Natural killer cell treated with Interleukin-12 subunit alpha and Interleukin-12 subunit beta and Interleukin-15 and Interleukin-18, amount 100 ng/mL, for 72 hours (primary cell): ENCODE measurements at places on chromosomes 12 and 14. TPM values are rescaled to one million over a fixed set of nuclear protein-coding genes. Genes with fewer than 3 reads are reported as not detected.

DNA sequence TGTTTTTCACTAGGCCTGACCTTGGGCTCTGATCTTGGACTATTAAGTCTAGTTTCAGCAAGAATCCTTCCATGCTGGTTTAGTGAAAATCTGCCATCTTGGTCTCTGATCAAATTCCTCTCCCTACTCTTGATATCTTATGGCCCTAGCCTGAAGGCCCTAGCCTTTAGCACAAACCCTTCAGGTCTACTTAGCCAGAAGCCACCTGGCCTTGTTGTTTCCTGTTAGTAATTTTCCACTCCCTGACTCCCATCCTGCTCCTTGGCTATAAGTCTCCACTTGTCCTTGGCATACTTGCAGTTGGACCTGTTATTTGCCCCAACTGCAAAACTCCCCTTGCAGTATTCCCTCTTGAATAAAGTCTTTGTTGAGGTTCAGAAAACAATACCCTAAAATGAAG, 241.4 kb downstream of the ADAMTS20 start:
- no peak for DNase-seq
- H3K27ac ChIP-seq: no peak overlapping the region
- no peak overlapping the region for H3K4me3 ChIP-seq
- H3K4me1 ChIP-seq: no peaks in the 10 kb centered on the region
- no peaks in the 10 kb centered on the region for H3K36me3 ChIP-seq

The PPP1R36 gene
- 0.17 TPM for total RNA-seq

DNA sequence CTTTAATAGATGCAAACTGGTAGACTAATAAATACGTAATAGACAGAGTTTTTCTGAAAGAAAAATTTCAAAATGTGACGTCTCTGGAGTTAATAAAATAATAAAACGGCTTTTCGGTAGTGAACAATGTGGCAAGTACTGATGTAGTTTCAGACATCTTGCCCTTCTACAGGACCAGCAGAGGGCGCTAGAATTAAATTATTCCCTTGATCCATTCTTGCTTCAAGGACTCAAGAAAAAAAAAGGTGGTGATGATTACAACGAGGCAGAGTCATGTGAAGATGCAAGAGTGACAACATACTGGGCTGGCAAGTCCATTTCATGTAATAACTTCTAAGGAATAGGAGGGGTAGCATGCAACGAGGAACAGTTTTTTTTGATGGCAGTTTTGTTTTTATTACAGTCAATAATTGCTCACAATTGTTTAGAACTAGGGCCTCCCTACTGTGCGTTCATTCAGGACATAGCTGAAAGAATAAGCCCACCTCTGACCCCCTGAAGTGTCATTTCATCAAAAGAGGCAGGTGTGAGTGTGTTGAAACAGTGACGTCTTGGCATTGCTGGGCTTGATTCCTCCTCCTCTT, 101.0 kb upstream of the GZMB start:
- H3K36me3 ChIP-seq: peaks cover 6% of the 10 kb centered on the region
- no peak overlapping the region for H3K4me3 ChIP-seq
- H3K27me3 ChIP-seq: no peaks in the 10 kb centered on the region
- H3K27ac ChIP-seq: no peak overlapping the region
- H3K4me1 ChIP-seq: no peaks in the 10 kb centered on the region
- peak; percentile 65 for DNase-seq

DNA sequence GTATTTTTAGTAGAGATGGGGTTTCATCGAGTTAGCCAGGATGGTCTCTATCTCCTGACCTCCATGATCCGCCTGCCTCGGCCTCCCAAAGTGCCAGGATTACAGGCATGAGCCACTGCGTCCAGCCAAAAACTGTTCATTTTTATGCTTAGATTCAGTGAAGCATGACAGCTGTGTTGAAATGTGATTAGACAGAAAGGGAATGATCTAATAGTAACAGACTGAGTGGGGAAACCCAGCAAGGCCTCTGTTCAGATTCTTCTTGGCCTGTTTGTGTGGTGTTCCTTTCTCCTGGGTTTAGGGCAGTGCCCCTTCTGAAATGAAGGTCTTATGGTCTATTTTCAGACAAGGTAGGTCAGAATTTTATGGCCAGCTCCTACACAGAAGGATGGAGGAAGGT, 11.8 kb upstream of the ABCD4 start:
- no peaks in the 10 kb centered on the region for H3K36me3 ChIP-seq
- no peak overlapping the region for H3K4me3 ChIP-seq
- no peaks in the 10 kb centered on the region for H3K4me1 ChIP-seq
- DNase-seq: no peak
- no peak overlapping the region for H3K27ac ChIP-seq

DNA sequence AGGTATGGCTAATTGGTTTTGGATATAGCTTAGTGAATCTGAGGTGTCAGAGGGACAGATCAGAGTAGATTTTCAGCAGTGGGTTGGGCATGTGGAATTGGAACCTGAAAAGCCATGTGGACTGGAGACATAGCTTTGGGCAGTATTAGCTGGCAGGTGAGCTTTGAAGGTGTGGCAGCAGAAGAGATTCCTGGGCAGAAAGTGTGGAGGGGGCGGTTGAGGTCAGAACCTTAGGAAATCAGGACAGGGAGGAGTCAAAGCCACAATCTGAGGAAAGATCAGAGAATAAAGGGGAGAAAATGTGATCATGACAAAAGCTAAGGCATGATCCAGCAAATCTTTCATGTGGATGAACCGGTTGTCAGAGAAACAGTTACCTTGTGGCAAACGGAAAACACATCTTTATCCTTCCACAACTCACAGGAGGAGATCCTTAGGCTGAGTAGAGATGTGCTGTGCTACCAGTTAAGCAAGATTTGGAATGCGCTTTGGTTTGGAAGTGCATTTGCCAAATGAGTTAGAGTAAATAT, 56.4 kb downstream of the PTGER2 start:
- peaks cover 12% of the 10 kb centered on the region for H3K4me1 ChIP-seq
- H3K27ac ChIP-seq: no peak overlapping the region
- H3K36me3 ChIP-seq: peaks cover 20% of the 10 kb centered on the region
- H3K4me3 ChIP-seq: no peak overlapping the region
- H3K27me3 ChIP-seq: no peaks in the 10 kb centered on the region

The POLE2 gene
- 30.5 TPM for total RNA-seq

The HVCN1 gene
- total RNA-seq: 3.3 TPM

DNA sequence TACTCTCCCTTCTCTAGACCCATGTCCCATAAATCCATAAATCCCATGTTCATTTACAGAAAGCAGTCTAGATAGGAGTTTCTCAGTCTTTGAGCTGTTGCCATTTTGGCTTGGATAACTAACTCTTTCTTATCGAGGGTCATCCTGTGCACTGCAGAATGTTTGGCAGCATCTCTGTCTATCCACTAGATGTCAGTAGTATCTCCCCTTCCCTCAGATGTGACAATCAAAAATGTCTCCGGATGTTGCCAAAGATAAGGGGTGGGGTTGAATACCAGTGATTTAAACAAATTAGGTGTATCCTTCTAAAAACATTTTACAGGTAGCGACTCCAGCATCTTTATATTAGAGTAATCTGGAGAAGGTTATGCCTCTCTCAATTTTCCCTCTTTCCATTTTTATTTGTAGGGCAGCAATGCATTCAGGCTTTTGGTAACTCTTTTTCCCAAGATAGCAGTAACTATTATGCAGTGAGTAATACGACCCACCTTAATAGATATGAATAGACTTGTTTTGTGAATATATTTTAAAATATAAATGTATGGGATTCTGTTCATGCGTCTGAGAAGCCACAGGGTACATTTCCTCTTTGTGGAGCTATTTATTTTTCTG, 100.7 kb downstream of the LRRK2 start:
- no peak for DNase-seq
- H3K4me1 ChIP-seq: no peaks in the 10 kb centered on the region
- H3K27me3 ChIP-seq: no peaks in the 10 kb centered on the region
- no peak overlapping the region for H3K4me3 ChIP-seq

The PFDN5 gene
- total RNA-seq: 199 TPM

DNA sequence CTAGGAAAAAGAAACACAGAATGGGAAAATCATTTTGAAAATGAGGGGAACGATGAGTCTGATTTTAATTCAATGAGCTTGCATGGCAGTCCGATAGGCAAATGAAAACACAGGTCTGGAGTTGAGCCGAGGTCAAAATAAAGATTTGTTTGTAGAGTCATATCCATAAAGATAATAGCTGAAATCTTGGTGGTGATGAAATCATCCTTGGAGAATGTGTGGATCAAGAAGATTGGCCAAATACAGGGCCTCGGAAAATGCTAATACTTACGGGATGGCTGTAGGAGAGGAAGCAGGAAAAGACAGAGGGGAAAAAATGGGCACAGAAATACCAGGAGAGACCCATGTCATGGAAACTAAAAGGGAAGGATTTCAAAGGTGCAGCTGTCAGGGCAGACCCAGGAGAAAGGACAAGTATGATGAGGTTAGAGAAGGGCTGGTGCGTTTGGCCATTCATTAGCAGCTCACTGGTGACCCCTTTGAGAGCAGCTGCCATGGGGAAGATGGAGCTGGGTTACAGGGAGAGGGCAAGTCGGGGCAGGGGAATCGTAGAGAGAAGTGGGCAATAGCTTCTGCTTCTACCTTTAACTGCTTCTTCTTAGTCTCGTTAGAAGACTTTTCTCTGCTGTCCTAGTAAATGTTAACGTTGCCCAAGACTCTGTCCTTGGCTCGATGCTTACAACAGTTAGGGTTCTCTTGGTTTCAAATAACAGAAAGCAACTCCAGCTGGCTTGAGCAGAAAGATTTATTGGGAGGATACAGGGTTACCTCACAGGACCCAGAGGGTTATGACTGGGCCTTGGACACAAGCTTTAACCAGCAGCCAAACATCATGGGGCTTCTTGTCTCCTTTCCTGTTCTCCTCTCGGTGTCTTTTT, 161.8 kb downstream of the EFCAB11 start:
- no peak for DNase-seq
- H3K36me3 ChIP-seq: no peaks in the 10 kb centered on the region
- no peak overlapping the region for H3K27ac ChIP-seq
- H3K4me1 ChIP-seq: no peaks in the 10 kb centered on the region
- H3K27me3 ChIP-seq: no peaks in the 10 kb centered on the region
- no peak overlapping the region for H3K4me3 ChIP-seq

DNA sequence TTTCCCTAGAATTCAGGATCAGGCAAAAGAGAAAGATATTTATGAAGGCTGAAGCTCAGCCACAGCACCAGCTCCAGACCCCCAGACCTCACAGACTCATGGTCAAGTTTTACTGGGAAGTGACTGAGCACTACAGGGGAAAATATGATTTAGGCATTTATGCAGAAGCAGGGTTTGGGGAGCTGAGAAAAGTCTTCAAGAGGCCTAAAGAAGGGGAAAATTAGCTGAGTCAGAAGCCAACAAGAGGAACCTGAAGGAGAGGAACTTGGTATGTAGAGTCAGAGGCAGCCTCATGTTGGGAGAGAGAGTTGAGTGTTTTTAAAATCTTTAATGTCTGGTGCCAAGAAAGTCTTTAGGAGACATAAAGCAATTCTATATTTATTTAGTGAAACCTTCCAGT, 63.0 kb downstream of the FOS start:
- H3K4me1 ChIP-seq: no peaks in the 10 kb centered on the region
- no peak overlapping the region for H3K4me3 ChIP-seq
- H3K27me3 ChIP-seq: peaks cover 7% of the 10 kb centered on the region
- H3K36me3 ChIP-seq: no peaks in the 10 kb centered on the region
- DNase-seq: no peak

The HSPB8 gene
- total RNA-seq: not detected

The PLA2G1B gene
- total RNA-seq: not detected

DNA sequence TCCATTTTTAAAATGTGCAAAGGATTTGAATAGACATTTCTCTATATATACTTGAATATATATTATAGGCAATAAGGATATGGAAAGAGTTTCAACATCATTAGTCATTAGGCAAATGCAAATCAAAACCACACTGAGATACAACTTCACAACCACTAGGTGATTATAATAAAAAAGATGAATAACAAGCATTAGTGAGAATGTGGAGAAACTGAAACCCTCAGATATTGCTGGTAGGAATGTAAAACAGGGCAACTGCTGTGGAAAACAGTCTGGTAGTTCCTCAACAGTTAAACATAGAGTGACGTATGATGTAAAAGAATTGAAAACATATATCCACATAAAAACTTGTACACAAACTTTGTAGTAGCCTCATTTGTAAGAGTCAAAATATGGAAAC, 11.7 kb upstream of the BATF start:
- peak overlapping the region; percentile 97 for H3K27ac ChIP-seq
- H3K4me1 ChIP-seq: peaks cover 46% of the 10 kb centered on the region
- H3K4me3 ChIP-seq: peak overlapping the region; percentile 67
- DNase-seq: no peak
- H3K27me3 ChIP-seq: no peaks in the 10 kb centered on the region

- peaks cover 5% of the 10 kb centered on the region for H3K36me3 ChIP-seq
- no peak overlapping the region for H3K27ac ChIP-seq
- no peaks in the 10 kb centered on the region for H3K27me3 ChIP-seq
- DNase-seq: no peak
- no peak overlapping the region for H3K4me3 ChIP-seq
- H3K4me1 ChIP-seq: no peaks in the 10 kb centered on the region
Observed at GRCh38 chr12:93402333-93403311, 24.9 kb downstream of the NUDT4 start.

GRCh38 chr14:99075771-99076375, 196.1 kb downstream of the BCL11B start:
- H3K36me3 ChIP-seq: peaks cover 6% of the 10 kb centered on the region
- peak overlapping the region; percentile 9 for H3K4me3 ChIP-seq
- no peaks in the 10 kb centered on the region for H3K27me3 ChIP-seq
- peaks cover 23% of the 10 kb centered on the region for H3K4me1 ChIP-seq
- no peak for DNase-seq

The IKZF4 gene
- 11.7 TPM for total RNA-seq

- H3K4me3 ChIP-seq: no peak overlapping the region
- no peak overlapping the region for H3K27ac ChIP-seq
- no peaks in the 10 kb centered on the region for H3K4me1 ChIP-seq
- no peaks in the 10 kb centered on the region for H3K27me3 ChIP-seq
Observed at GRCh38 chr12:19369691-19370148, 69.6 kb upstream of the AEBP2 start.

The PTCSC3 gene
- not detected for total RNA-seq

DNA sequence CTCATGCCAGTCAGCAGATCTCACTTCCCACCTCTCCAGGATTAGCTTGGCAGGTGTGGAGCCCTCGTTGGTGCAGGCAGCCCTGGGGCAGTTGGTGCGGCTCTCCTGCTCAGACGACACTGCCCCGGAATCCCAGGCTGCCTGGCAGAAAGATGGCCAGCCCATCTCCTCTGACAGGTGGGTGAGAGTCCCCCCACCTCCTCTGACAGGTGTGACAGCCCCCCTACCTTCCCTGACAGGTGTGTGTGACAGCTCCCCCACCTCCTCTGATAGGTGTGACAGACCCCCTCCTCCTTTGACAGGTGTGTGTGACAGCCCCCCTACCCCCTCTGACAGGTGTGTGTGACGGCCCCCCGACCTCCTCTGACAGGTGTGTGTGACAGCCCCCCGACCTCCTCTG, 26.3 kb downstream of the PAPLN start:
- H3K36me3 ChIP-seq: no peaks in the 10 kb centered on the region
- no peak overlapping the region for H3K4me3 ChIP-seq
- no peaks in the 10 kb centered on the region for H3K27me3 ChIP-seq
- no peak for DNase-seq

DNA sequence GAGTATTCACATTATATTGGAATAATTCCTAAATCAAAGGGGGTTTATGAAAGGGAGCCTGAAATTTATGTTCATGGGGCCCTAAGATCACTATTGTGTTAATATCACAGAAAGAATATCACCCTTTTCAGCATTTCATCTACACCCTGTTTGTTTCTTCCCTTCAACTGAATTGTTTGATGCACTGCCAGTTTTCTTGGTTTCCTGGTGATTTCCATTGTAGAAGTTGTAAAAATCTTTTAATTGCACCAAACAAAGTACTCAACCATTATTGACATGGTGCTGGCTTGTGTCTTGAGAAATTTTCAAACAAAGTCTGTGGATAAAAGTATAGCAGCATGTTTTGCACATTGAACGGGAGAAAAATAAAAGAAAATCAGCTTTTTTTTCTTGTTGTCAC, 154.8 kb upstream of the PRKD1 start:
- peaks cover 12% of the 10 kb centered on the region for H3K36me3 ChIP-seq
- no peak for DNase-seq
- no peak overlapping the region for H3K27ac ChIP-seq
- no peaks in the 10 kb centered on the region for H3K4me1 ChIP-seq
- no peaks in the 10 kb centered on the region for H3K27me3 ChIP-seq

The KRT74 gene
- not detected for total RNA-seq
